NCI-H1048 (cell line): ENCODE measurements at places on chromosomes 7 and 10.

- DNase-seq: no peak
These were observed 67.2 kb upstream of the CSTF2T start for GRCh38 chr10:51766423-51767102.

- DNase-seq: no peak
These were observed 56.4 kb downstream of the CTBP2 start for GRCh38 chr10:125103924-125104323.

- no peak for DNase-seq
These were observed 17.8 kb downstream of the ESYT2 start for GRCh38 chr7:158811461-158811860.

DNA sequence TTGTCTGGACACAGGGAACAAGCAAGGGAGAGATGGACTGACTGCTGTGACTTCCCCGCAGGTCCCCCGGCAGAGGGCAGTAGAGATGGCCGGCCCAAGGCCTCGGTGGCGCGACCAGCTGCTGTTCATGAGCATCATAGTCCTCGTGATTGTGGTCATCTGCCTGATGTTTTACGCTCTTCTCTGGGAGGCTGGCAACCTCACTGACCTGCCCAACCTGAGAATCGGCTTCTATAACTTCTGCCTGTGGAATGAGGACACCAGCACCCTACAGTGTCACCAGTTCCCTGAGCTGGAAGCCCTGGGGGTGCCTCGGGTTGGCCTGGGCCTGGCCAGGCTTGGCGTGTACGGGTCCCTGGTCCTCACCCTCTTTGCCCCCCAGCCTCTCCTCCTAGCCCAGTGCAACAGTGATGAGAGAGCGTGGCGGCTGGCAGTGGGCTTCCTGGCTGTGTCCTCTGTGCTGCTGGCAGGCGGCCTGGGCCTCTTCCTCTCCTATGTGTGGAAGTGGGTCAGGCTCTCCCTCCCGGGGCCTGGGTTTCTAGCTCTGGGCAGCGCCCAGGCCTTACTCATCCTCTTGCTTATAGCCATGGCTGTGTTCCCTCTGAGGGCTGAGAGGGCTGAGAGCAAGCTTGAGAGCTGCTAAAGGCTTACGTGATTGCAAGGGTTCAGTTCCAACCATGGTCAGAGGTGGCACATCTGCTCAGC is 6.0 kb downstream of the CYREN start:
- no peak for DNase-seq

GRCh38 chr10:98915911-98916310 is 319.7 kb downstream of the HPSE2 start:
- no peak for DNase-seq

DNA sequence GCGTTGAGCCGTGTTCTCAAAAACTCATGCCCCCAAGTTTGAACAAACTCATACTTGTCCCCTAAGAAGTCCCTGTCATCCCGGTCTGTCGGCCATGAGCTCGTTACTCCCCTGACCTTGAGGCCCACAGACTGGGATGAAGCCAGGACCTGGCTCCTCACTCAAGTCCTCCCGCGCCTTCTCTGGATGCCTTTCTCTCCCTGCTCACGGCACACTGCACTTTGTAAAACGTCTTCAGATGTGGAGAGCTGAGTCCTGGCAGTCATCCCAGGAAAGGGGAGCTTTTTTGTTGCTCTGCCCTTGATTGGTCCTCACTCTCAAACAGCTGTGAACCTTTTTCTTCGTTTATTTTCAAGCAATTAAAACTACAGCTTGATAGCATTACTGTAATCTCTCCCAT is 110.8 kb downstream of the JAZF1 start:
- no peak for DNase-seq

- DNase-seq: no peak
These were observed 10.0 kb downstream of the SFTPD start for GRCh38 chr10:79938728-79939406.

GRCh38 chr7:158904599-158904998 is 48.2 kb downstream of the DYNC2I1 start:
- DNase-seq: no peak

DNA sequence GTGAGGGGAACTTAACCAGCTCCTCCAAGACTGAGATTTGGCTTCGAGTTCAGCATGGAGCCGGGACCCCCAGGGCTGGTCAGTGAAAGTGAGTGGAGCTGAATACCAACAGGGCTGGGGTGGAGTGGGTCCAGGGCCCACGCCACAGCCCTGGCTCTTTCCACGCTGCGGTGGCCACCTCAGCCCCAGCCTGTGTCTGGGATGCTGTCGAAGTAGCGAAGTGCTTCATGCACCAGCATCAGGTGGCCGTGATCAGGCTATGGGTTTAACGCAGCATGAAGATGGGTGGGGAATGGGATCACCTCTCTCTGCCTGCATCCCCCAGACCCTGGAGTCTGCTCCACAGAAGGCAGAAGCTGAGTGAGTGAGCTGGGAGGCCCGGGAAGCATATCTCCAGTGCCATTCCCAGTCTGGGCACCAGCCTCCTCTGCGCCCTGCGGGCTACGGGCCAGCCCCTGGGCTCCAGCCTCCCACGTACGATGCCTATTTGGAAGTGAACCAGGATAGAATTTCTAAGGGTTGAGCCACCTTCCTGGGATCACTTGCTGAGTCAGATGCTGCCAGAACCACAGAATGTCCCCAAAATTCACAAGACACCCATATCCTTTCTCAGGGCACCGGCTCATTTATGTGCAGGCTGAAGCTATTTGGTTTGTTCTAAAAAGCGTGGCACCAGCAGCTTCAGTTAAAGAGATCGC is 131.1 kb upstream of the CHST15 start:
- no peak for DNase-seq

GRCh38 chr10:44058259-44058658 is 326.6 kb downstream of the CXCL12 start:
- no peak for DNase-seq

- DNase-seq: peak; percentile 12
These were observed 45.1 kb downstream of the MET start for GRCh38 chr7:116717137-116717536.

DNA sequence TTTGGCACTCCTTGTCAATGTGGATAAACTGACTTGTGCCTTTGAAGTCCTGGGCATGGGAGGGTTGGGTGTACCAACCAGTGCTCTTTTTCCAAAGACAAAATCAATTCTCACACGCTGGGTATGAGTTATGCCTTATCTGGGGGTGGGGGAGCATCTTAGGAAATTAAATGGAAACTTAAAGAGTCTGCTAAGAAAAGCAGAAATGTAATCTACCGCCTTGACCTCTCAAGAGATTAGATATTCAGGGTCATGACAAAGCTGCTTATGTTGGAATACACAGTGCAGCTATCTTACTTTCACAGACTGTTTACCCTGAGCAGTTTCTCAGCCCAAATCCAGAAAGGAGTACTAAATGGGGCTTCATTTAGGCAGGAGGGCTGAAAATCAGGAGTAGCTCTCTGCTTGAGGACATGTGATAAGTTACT is 2.6 kb downstream of the MEST start:
- DNase-seq: no peak

DNA sequence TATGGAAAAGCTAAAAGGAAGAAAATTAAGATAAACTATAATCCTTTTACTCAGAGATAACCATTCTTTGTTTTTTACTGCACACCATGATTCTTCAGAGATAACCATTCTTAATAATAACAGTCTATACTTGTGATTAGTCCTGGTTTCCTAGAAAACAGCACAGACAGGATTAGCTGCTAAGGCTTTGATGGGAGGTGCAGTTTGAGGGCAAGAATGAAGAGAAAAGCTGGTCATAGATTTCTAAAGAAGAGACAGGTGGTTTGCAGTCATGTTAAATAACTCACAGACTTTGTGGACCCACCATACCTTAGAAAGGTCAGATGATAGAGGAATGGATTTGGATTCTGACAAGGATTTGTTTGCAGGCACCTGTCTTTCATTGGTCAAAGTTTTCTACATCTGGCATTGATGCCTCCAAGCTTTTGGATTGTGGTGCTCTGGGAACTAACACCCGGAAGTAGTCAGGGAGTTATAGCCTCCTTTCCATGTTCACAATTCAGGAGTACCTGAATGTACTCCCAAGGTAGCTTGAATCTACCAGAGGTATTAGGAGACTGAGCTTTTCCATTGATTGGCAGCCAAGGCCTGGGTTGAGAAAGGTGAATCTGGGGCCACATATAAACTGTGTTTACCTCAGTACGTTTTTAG is 3.7 kb downstream of the SMC3 start:
- DNase-seq: no peak

- DNase-seq: no peak
These were observed 137.7 kb downstream of the RTKN2 start for GRCh38 chr10:62130948-62131347.

- no peak for DNase-seq
These were observed 270.4 kb downstream of the RELN start for GRCh38 chr7:103719070-103719469.

GRCh38 chr7:130047831-130048230 is 3.3 kb downstream of the ZC3HC1 start:
- DNase-seq: no peak
